ENCODE measurements at places on chromosomes 1 and 21.

GRCh38 chr1:202107321-202107761 is 15.4 kb upstream of the GPR37L1 start:
- no peak for DNase-seq

DNA sequence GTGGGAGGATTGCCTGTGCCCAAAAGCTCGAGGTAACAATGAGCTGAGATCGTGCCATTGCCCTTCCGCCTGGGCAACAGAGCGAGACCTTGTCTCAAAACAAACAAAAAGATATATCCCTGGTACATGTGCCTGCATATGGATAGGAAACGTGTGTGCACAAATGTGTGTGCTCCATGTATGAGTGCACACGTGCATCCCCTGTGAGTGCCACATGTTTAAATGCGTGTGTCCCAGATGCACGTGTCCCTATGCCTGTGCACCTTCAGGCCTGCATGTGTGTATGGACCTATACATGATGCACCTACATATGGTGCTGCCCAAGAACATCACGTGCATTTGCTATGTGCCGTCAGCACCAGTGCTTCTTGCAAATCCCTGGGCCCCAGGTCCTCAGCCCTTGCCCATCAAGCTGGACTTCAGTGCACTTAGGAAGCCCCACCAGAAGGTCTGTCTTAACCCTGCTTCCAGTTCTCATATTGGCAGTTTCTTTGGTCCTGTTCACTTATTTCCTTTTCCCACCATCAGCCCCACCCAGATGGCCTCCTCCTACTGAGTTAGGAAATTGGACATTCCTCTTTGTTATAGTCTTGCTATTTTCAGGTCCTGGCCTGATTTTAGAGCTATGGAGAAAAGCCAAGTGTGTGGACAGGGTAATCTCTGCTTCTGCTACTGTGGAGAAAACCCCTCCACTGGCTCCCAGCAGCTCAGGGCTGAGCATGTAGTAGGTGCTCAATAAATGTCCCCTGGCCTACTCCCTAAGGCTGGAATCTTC is 15.4 kb downstream of the TIE1 start:
- DNase-seq: no peak

GRCh38 chr1:190226006-190226405 is 251.7 kb downstream of the BRINP3 start:
- no peak for DNase-seq

DNA sequence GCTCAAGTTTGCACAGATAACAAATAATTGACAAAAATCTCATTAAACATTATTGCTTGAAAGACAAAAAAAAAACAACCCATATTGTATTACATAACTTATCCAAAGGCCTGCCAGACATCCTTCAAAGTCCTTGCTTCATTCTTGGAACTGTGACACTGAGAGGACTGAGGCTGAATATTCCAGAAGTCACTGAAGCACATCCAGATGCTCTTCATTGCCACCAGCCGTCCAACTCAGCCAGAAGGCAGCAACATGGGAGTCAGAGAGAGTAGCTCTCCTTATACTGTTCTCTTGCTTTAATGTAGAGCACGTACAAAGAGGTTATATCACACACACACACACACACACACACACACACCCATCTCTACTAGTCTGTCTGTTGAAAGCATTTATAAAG is 755.0 kb downstream of the LTN1 start:
- no peak for DNase-seq

- peak; percentile 8 for DNase-seq
These were observed 239.8 kb upstream of the C1orf105 start for GRCh38 chr1:172180501-172181285.

GRCh38 chr1:204449678-204450280 is 38.2 kb upstream of the PPP1R15B start:
- DNase-seq: no peak

DNA sequence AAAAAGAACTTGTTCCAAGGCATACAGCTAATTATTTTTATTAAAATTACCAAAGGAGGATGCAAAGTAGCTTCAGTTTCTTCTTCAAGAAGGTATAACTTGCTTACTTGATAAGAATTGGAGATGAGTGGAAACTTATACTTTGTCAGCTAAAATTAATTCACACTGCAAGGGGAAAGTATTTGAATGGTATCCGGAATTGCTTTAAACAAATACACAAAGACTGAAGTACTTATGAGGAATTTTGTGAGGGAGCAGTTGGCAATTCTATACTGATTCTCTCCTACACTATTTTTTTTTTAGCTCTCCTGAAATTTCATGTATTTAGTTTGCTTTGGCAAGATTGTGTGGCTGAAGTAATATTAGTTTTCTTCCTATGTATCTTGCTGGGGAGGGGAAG is 39.2 kb upstream of the GRIK1 start:
- DNase-seq: no peak

DNA sequence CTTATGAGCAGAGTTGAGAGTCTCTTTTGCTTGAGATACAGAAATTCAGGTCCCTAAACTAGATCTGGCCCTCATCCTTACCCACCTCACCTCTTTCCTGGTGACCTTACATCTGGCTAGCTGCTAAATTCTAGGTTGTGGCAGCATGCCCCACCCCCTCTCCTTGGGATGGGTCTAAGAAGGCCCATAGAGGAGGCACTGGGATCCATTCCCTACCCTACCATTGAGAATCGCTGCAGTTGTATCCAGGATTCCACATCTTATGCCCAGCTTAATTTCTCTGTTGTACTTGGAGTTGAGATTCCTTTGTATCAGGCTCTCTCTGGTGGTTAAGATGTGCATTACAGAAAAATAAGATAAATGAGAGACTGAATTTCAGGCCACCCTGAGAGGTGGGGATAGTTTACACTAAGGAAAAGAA is 9.5 kb upstream of the TMEM39B start:
- no peak for DNase-seq

DNA sequence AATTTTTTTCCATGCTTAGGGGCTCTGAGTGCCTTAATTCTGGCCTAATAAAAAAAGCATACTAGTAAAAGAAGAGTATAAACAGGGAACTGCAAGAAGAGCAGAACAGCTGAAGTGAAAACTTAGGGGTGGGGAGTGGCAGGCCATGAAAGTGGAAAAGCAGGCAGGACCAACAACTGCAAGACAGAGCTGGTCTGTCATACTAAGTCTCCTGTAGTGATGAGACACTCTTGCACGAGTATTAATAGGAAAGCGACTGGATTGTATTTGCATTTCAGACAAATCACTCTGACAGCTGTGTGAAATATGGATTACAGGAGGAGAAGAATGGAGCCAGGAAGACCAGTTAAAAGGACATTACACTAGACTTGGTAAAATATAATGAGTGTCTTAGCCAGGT is 449.9 kb downstream of the NUF2 start:
- DNase-seq: no peak

DNA sequence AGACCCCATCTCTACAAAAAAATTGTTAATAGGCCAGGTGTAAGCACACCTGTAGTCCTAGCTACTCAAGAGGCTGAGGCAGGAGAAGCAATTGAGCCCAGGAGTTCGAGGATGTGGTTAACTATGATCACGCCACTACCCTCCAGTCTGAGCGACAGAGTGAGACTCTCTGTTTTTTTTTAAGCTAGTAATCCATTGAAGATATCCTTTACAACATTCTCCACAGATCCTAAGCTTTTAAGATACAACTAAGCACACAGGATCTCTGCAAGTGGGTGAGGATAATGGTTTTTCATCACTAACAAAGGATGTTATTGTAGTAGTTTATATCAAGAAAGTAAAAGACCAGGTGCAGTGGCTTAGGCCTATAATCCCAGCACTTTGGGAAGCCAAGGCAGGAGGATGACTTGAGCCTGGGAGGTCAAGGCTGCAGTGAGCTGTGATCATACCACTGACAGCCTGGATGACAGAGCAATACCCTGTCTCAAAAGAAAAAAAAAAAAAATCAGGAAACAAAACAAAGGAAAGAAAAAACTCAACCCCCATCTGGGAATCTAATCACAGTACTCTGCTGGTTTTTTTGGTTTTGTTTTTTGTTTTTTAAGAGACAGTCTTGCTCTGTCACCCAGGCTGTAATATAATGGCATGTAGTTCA is 166.1 kb downstream of the RERE start:
- no peak for DNase-seq

DNA sequence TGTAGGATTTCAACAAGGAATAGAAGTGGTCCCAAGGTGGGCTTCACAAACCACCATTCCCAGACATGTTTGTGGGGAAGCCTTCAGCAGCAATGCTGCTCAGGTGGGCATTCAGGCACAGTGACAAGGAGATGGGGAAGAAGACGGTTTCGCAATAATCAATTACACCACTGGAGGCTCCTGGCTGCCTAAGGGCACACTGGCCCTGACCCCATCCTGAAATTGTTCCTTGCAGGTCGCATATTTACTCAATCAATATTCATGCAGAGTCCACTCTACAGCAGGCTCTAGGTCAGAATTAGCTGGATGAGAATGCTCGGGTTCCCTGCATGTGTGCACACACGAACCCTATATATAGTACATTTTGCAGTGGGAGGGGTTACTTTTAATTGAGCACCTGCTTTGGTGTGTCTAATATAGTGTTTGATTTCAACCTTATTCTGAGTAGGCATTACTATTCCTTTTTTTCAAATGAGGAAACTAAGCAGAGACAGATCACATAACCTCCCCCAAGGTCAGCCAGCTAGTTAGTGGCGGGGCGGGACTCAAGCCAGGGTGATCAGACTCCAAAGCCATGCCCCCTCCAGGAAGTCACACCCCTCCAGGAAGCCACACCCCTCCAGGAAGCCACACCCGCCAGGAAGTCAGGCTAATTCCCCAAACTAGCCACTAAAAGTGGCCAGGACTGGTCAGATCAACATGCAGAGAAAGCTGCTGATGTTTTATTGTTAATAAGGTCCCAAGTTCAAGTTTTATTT is 106.5 kb downstream of the HLCS start:
- peak; percentile 8 for DNase-seq

DNA sequence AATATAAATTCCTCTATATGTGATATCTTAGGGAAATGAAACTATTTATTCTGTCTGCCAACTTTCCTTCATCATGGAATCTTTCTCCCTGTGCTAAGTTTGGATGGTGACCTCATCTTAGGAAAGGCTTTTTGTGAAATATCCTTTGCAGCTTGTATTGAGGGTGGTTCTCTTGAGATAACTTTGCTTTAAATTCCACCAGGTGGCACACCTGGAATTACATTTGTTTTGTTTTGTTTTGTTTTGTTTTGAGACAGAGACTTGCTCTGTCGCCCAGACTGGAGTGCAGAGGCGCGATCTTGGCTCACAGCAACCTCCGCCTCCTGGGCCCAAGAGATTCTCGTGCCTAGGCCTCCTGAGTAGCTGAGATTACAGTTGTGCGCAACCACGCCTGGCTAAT is 7.6 kb upstream of the CD1A start:
- no peak for DNase-seq

DNA sequence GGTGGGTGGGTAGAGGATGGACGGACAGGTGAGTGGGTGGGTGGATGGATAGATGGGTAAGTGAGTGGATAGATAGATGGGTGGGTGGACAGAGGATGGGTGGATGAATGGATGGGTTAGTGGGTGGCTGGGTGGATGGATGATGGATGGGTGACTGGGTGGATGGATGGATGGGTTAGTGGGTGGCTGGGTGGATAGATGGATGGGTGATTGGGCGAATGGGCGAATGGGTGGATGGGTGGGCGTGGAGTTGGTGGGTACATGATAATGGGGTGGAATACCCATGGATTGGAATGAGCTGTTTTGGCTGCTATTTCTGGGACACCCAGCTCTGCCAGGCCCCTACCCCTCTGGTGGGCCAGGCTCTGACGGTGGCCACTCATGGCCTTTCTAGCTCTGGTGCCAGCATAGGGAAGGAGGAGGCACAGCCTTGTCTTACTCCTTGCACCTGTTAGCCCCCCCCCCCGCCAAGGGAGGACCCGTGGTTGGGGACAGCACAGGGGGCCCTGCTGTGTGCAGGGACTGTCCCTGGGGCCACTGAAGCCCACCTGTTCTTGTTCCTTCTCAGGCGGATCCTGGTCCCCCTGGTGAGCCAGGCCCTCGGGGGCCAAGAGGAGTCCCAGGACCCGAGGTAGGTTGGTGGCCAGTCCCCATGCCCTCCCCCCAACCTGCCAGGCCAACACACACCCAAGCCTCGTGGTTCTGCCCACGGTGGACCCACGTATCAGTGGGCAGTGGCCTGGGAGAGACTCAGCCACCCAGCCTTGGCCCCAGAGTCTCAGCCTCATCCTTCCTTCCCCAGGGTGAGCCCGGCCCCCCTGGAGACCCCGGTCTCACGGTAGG is 26.4 kb downstream of the COL6A2 start:
- no peak for DNase-seq

- no peak for DNase-seq
These were observed 29.6 kb downstream of the DMRTA2 start for GRCh38 chr1:50393522-50394120.

- DNase-seq: no peak
These were observed 30.5 kb downstream of the MATN1 start for GRCh38 chr1:30692948-30693301.

GRCh38 chr21:46155514-46156377 is at the start of gene FTCD:
TSS of gene FTCD (minus strand) at chr21:46155579. CDS start at chr21:46155523, 56 bp downstream.
- DNase-seq: no peak

DNA sequence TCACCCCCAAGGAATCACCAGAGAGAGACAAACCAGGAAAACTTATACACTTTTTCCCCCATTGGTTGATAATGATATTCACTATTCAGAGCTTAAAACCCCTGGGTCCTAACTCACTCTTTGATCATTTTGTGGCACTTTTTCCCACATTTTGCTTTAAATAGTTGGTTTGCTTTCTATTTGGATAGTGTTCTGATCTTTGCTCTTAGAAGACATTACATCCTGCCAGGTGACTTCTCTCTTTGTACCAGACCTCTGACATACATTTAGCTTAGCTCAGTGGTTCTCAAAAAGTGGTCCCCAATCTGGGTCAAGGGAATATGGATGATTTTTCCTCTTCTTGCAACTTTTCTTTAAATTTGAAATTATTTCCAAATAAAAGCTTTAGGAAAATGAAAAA is 228.4 kb downstream of the RPS6KC1 start:
- no peak for DNase-seq

GRCh38 chr1:109371341-109371739 is 26.4 kb downstream of the SORT1 start:
- DNase-seq: no peak

- DNase-seq: no peak
These were observed 13.7 kb upstream of the CPLANE2 start for GRCh38 chr1:16250524-16251251.

DNA sequence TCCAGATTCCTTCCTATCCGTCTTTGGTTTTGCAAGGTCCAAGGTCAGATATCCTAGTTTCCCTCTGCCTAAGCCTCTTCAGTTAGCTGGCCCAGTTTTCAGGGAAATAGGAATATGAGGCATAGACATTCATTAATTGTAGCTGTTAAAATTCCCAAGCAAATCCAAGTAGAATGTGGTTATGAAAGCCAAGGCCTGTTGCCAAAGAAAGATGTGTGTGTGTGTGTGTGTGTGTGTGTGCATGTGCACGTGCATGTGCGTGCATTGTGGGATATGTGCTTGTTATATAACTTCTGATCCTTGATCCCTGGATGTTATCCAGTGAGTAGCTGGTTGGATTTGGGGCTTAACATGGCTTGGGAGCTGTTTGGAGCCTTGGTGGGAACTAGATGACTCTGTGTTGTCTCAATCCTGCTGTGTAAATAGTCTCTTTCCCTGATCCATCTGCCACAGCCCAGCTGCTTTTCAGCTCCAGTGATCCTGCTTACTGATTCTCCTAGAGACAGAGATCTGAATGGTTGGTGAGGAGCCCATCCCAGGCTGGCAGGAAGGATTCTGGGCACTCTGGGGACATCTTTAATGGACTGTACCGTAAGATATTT is 70.6 kb upstream of the GCLM start:
- DNase-seq: no peak
